ENCODE measurements at places on chromosomes 2 and 18.

DNA sequence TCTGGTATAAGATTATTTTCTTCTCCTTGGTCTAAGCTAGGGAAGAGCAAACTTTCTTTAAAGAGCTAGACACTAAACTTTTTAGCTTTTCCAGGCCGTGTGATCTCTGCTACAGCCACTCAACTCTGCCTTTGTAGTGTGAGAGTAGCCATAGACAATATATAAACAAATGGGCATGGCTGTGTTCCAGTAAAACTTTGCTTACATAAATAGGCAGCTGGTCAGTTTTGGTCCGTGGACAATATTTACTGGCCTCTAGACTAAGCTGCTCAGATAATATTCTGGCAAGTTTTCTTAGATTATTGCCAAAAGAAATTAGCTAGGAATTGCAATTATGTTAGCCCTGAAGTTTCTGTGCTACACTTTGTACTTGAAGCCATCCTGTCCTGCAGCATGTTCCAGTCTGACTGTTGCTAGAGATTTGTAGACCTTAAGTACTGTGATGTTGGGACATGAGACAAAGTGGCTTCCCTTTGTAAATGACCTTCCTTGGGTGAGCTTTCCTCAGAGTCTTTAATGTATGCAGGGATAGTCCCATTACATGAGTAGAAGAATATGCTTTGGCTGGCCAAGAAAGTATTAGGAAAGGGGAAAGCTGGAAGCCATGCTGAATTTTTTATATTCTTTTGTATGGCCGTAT lies 126.9 kb downstream of the SOX11 start:
- DNase-seq: no peak

GRCh38 chr2:44777036-44777435 lies 164.5 kb upstream of the SIX3 start:
- DNase-seq: no peak

DNA sequence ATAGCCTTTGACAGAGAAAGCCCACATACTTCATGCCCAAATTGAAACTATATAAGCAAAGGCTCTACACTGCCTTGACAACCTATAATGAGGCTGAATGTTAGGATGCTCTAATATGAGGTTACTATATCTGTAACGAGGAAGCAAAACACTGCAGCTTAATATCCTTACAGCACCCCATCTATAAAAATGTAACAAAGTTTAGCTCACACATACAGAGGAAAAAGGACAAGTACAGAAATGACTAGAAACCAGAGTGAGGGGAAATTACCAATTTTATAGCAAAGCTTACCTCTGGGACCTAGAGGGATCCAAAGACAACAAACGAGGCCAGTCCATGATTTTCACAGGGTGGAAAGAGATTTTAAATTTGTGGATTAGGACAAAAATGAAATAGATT lies 138.5 kb downstream of the COL4A4 start:
- DNase-seq: no peak

GRCh38 chr2:8300216-8300615 lies 381.6 kb upstream of the ID2 start:
- no peak for DNase-seq

- DNase-seq: no peak
These were observed 4.2 kb downstream of the TTC27 start for GRCh38 chr2:32632089-32632488.

GRCh38 chr2:177325554-177325953 lies 61.0 kb upstream of the NFE2L2 start:
- DNase-seq: no peak

GRCh38 chr18:3593381-3593903 lies 143.5 kb downstream of the TGIF1 start:
- no peak for DNase-seq

GRCh38 chr2:69465513-69466456 lies 28.6 kb upstream of the NFU1 start:
- DNase-seq: no peak

DNA sequence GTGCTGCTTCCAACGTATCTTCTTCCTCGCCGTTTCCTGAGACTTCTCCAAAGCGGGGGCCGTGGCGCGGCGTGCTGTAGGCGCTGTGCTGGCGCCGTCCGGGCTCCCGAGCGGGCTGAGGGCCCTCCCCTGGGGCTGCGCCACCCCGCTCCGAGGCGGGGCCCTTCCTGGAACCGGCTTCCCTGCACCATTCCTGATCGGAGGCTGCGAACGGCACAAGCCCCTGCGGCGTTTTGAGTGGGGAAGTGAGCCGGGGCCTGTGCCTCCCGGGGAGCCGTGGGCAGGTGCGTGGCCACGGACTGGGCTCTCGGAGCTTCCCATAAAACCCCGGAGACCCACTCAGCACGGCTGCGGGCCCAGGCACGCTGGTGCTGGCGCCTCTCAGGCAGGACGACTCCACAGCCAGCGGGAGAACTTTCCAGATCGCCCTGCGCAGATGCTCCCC lies 74.7 kb downstream of the PSMG2 start:
- DNase-seq: no peak

GRCh38 chr2:124524155-124524915 lies 499.2 kb downstream of the CNTNAP5 start:
- DNase-seq: no peak

DNA sequence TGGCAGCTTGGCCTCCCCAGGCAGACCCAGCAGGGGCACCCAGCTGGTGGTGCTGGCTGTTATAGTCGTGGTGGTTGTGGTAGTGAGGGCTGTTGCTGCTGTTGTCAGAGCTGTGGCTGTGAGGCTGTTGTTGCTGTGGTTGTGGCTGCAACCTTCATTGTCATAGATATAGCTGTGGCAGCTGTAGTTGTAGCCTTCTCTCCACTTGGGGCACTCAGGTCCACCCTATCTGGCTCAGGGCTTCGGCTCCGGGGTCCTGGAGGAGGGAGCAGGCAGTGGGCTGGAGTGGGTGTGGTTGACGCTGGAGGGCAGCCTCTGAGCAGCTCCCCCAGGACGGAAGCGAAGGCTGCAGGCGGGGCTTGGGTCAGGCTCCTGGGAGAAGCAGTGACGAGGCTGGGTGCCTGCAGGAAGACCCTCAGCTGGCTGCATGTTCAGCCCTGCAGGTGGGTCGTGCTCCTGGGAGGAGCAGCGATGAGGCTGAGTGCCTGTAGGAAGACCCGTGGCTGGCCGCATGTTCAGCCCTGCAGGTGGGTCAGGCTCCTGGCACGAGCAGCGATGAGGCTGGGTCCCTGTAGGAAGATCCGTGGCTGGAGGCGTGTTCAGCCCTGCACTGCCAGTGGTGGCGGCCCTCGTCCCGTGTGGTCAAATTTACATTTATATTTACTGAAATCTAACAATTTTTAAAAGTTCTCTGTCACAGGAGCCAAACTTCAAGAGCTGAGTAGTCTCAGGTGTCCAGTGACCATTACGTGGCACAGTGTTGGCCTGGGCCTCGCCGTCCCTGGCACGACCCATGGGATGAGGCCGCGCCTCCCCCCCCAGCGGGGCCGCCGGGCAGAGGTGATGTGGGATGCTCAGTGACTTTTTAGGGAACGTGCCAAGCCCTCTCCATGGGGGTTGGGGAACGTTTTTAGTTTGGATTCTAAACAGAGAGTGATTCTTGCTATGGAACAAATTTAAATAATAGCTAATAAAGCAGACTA lies 79.2 kb upstream of the PXDN start:
- DNase-seq: no peak
